Naive thymus-derived CD8-positive, alpha-beta T cell (primary cell): ENCODE measurements at places on chromosomes 4 and X. TPM values are rescaled to one million over a fixed set of nuclear protein-coding genes. Genes with fewer than 3 reads are reported as not detected.

The MBNL3 gene
- total RNA-seq = 27.0 TPM

DNA sequence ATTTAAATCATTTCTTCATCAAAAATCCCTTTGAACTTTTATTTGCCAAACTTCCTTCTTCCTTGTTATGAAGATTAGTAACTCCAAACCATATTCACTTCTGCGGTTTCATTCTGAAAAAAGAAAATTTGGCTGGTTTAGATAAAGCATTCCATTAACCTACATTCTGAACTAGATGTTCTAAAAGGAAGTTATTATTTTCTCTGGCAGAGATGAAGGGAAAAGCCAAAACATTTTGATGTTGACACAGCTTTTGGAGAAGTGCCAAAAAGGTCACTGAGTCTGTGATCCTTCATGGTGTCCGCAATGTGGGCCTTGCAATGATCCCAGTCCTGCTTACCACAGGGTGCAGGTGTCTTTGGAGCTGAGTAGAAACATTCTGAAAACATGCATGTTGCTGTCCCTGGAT lies 36.0 kb downstream of the CXCL8 start:
- H3K27me3 ChIP-seq = no peaks in the 10 kb centered on the region
- H3K27ac ChIP-seq = no peak overlapping the region
- no peaks in the 10 kb centered on the region for H3K4me1 ChIP-seq
- no peaks in the 10 kb centered on the region for H3K36me3 ChIP-seq

- H3K27ac ChIP-seq = no peak overlapping the region
- H3K36me3 ChIP-seq = no peaks in the 10 kb centered on the region
- H3K27me3 ChIP-seq = no peaks in the 10 kb centered on the region
- no peak for DNase-seq
These were observed 3.0 kb downstream of the LONRF3 start for GRCh38 chrX:118977424-118977823.

The RPL39 gene
- total RNA-seq = 3,863 TPM

- no peaks in the 10 kb centered on the region for H3K4me1 ChIP-seq
- H3K36me3 ChIP-seq = no peaks in the 10 kb centered on the region
- H3K4me3 ChIP-seq = no peak overlapping the region
- H3K27ac ChIP-seq = no peak overlapping the region
- H3K27me3 ChIP-seq = no peaks in the 10 kb centered on the region
- no peak for DNase-seq
These were observed 330.2 kb downstream of the PTTG2 start for GRCh38 chr4:38290366-38290765.

The GPR50 gene
- total RNA-seq = not detected

DNA sequence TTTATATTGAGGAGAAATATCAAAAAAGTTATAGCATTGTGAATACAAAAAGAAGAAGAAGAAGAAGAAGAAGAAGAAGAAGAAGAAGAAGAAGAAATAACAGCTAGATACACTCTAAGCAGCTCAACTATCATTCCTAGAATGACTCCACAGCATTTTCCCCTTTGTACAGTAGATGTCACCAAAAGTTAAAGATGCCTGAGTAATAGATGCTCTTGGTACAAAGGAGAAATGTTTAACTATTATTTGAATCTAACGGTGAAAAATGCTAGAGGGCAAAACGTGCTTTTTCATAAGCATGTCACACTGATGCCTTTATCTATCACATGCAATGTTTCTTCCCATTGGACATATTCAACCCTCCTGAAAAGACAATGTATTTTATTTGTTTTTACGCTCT lies 178.4 kb upstream of the GPRIN3 start:
- peaks cover 3% of the 10 kb centered on the region for H3K27me3 ChIP-seq
- no peak for DNase-seq
- H3K4me3 ChIP-seq = no peak overlapping the region
- peaks cover 1% of the 10 kb centered on the region for H3K4me1 ChIP-seq
- H3K36me3 ChIP-seq = no peaks in the 10 kb centered on the region

GRCh38 chr4:26058537-26058936 lies 144.5 kb downstream of the SMIM20 start:
- no peaks in the 10 kb centered on the region for H3K36me3 ChIP-seq
- H3K27me3 ChIP-seq = peaks cover 7% of the 10 kb centered on the region
- no peak overlapping the region for H3K27ac ChIP-seq

GRCh38 chr4:107153228-107153627 lies 117.1 kb upstream of the DKK2 start:
- H3K4me3 ChIP-seq = no peak overlapping the region
- no peak for DNase-seq
- H3K27ac ChIP-seq = no peak overlapping the region
- no peaks in the 10 kb centered on the region for H3K36me3 ChIP-seq

GRCh38 chr4:27881705-27882104 lies 1021.1 kb downstream of the STIM2 start:
- no peak for DNase-seq
- no peak overlapping the region for H3K27ac ChIP-seq
- no peaks in the 10 kb centered on the region for H3K36me3 ChIP-seq
- no peak overlapping the region for H3K4me3 ChIP-seq
- no peaks in the 10 kb centered on the region for H3K4me1 ChIP-seq

DNA sequence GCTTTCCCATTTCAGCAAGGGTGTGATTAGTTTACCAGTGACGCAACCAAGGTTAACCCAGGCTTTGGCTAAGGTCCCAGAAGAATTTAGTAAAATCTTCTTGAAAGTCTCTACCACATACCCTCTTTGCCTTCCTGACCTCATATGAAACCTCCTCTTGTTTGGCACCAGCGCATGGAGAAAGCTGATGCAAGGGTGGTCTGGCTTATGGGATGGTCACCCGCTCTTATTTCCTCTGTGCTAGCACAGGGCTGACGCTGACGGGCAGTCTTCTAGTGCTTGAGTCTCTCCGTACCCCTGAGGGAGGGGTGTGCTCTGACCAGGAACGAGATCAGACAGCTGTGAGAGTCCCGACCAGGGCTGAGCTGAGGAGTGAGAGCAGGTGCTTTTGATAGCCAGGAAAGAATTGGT lies 137.6 kb downstream of the TENM3 start:
- H3K4me3 ChIP-seq = no peak overlapping the region
- H3K4me1 ChIP-seq = no peaks in the 10 kb centered on the region
- no peak for DNase-seq
- no peaks in the 10 kb centered on the region for H3K27me3 ChIP-seq

DNA sequence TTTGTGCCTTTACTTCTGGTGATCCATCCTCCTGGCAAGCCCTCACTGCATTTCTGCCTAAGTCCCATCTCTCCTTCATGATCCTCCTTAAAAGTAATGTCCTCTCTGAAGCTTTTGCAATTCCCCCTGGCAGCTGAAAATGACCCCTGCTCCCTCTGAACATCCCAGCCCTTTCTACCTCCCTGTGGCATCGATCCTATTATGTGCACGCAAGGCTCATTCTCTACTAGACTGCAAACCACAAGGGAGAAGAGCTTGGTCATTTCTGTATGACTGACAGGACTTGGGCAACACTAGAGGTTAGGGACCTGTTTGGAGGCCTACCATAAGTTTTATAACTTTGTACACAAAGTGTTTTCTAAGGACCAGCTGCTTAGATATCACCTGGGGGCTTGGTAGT lies 50.8 kb upstream of the RAP2C start:
- no peaks in the 10 kb centered on the region for H3K36me3 ChIP-seq
- no peak overlapping the region for H3K4me3 ChIP-seq
- no peaks in the 10 kb centered on the region for H3K27me3 ChIP-seq
- DNase-seq = no peak
- H3K4me1 ChIP-seq = no peaks in the 10 kb centered on the region

GRCh38 chrX:37781814-37782213 lies 2.0 kb downstream of the CYBB start:
- no peaks in the 10 kb centered on the region for H3K36me3 ChIP-seq
- no peak for DNase-seq
- H3K4me1 ChIP-seq = peaks cover 10% of the 10 kb centered on the region
- no peaks in the 10 kb centered on the region for H3K27me3 ChIP-seq
- no peak overlapping the region for H3K27ac ChIP-seq

- H3K4me3 ChIP-seq = no peak overlapping the region
- H3K27ac ChIP-seq = no peak overlapping the region
- peaks cover 29% of the 10 kb centered on the region for H3K36me3 ChIP-seq
- no peaks in the 10 kb centered on the region for H3K27me3 ChIP-seq
These were observed 126.3 kb downstream of the NEK1 start for GRCh38 chr4:169485791-169486742.

- peaks cover 17% of the 10 kb centered on the region for H3K4me1 ChIP-seq
- H3K27me3 ChIP-seq = no peaks in the 10 kb centered on the region
- no peak overlapping the region for H3K4me3 ChIP-seq
- DNase-seq = peak; percentile 56
- H3K36me3 ChIP-seq = no peaks in the 10 kb centered on the region
These were observed 177.2 kb downstream of the VSIG4 start for GRCh38 chrX:65862638-65863037.

GRCh38 chr4:151564321-151564720 lies 155.3 kb downstream of the FHIP1A start:
- H3K4me3 ChIP-seq = no peak overlapping the region
- H3K4me1 ChIP-seq = peaks cover 9% of the 10 kb centered on the region
- peaks cover 9% of the 10 kb centered on the region for H3K27me3 ChIP-seq
- H3K27ac ChIP-seq = no peak overlapping the region

The SMC1A gene
- 68.0 TPM for total RNA-seq

The TIMP1 gene
- 31.3 TPM for total RNA-seq

- DNase-seq = no peak
- no peak overlapping the region for H3K27ac ChIP-seq
These were observed 16.7 kb downstream of the CLRN2 start for GRCh38 chr4:17531538-17532285.

GRCh38 chrX:102155806-102156179 lies at the start of gene BEX5:
TSS of gene BEX5 (minus strand) at chrX:102155977. CDS start at chrX:102154265, 1,712 bp downstream.
- H3K27me3 ChIP-seq = peaks cover 2% of the 10 kb centered on the region
- H3K36me3 ChIP-seq = peaks cover 4% of the 10 kb centered on the region
- peaks cover 12% of the 10 kb centered on the region for H3K4me1 ChIP-seq
- peak within 1 kb of the TSS; percentile 99 for H3K27ac ChIP-seq

DNA sequence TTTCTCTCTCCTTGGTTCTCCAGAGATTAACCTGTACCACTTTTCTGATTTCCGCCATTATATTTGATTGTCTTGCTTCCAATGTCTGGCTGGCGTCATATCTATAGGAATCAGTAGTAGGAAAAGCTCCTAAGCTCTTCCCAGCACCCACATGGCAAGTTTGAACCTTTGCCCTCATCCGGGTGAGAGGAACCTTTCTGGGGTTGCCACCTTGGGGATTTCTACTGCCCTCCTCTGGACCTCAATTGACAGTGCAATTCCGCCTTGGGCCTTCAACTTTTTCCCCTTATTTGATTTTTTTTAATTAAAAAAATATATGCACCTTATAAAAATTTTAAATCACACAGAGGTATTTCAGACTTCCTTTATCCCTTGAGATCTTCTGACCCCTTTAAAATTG lies 2.0 kb upstream of the CXorf66 start:
- H3K27me3 ChIP-seq = peaks cover 22% of the 10 kb centered on the region
- no peak for DNase-seq
- no peak overlapping the region for H3K4me3 ChIP-seq
- no peaks in the 10 kb centered on the region for H3K4me1 ChIP-seq
- H3K36me3 ChIP-seq = no peaks in the 10 kb centered on the region
- H3K27ac ChIP-seq = no peak overlapping the region

DNA sequence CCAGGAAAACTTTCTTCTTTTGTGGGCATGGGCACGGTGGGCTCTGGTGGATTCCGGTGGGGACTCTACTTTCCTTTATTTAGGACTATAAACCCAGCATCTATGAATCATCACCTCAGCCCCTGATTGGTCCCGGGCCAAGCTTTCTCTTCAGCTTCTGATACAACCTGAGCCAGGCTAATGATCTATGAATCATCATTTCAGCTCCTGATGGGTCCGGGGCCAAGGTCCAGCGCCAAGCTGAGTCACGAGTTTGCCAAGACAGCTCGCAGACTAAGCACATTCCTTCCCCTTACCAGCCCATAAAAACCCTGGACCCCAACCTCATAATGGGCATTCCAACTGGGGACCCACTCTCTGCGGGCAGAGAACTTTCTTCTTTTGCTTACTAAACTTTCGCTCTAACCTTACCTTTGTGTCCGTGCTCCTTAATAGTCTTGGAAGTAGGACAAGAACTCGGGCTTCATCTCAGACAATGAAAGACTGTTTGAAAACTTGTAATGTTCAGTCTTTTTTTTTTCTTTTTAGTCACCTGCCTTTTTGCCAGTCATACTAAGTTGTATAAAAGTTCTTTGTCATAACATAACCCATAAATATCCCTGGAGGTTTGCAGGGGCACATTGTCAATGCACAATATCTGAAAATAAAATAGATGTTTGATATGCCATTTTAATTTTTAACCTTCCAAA lies 904.9 kb upstream of the EPHA5 start:
- no peak for DNase-seq
- no peak overlapping the region for H3K4me3 ChIP-seq
- no peak overlapping the region for H3K27ac ChIP-seq

GRCh38 chrX:107226757-107227156 lies 20.3 kb downstream of the DNAAF6 start:
- H3K27me3 ChIP-seq = peaks cover 15% of the 10 kb centered on the region
- no peak overlapping the region for H3K4me3 ChIP-seq
- peaks cover 2% of the 10 kb centered on the region for H3K4me1 ChIP-seq
- no peak overlapping the region for H3K27ac ChIP-seq
- H3K36me3 ChIP-seq = no peaks in the 10 kb centered on the region
- DNase-seq = no peak

The TRAM1L1 gene
- not detected for total RNA-seq

DNA sequence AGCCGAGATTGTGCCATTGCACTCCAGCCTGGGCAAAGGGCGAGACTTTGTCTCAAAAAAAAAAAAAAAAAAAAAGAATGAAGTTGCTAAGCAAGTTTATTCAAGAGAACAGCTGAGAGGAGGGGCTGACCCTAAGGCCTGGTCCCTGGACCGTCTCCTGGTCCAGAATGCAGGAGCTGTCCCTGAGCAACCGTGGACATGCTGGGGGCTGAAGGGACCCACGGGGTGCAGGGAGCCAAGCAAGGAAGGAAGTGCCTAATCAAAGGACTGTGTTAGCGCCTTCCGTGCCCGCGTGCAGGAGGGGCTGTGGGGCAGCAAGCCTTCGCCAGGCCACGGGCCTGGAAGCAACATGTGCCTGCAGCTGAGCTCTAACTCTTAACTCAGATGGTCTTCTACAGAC lies 39.1 kb upstream of the CDKN2AIP start:
- H3K27me3 ChIP-seq = no peaks in the 10 kb centered on the region
- H3K4me1 ChIP-seq = peaks cover 13% of the 10 kb centered on the region
- H3K27ac ChIP-seq = peak overlapping the region; percentile 9

- no peaks in the 10 kb centered on the region for H3K36me3 ChIP-seq
- H3K27me3 ChIP-seq = peaks cover 8% of the 10 kb centered on the region
- no peak overlapping the region for H3K4me3 ChIP-seq
- no peak overlapping the region for H3K27ac ChIP-seq
These were observed 100.1 kb downstream of the SLC10A6 start for GRCh38 chr4:86749121-86749520.

GRCh38 chrX:18887177-18887824 lies 96.6 kb downstream of the PHKA2 start:
- H3K27me3 ChIP-seq = no peaks in the 10 kb centered on the region
- H3K4me3 ChIP-seq = peak overlapping the region; percentile 92
- H3K36me3 ChIP-seq = no peaks in the 10 kb centered on the region
- peaks cover 42% of the 10 kb centered on the region for H3K4me1 ChIP-seq
- peak overlapping the region; percentile 94 for H3K27ac ChIP-seq

The CDKL5 gene
- 5.6 TPM for total RNA-seq

The PRDM8 gene
- 11.1 TPM for total RNA-seq

The GPR173 gene
- 0.16 TPM for total RNA-seq

The TSPAN7 gene
- 0.30 TPM for total RNA-seq

The RAB9B gene
- total RNA-seq = 0.52 TPM

The KIF4A gene
- total RNA-seq = 0.08 TPM

- H3K36me3 ChIP-seq = no peaks in the 10 kb centered on the region
- H3K27ac ChIP-seq = no peak overlapping the region
- H3K4me1 ChIP-seq = no peaks in the 10 kb centered on the region
- DNase-seq = no peak
These were observed 57.4 kb downstream of the SPOCK3 start for GRCh38 chr4:167176723-167177367.
